Parietal lobe (tissue), 2 donors: ENCODE measurements at places on chromosomes 3 and 15. TPM values are rescaled to one million over a fixed set of nuclear protein-coding genes. Genes with fewer than 3 reads are reported as not detected.

RAD51 gene
- total RNA-seq, result 1.9 TPM

ALPK3 gene
- total RNA-seq, result 1.6 TPM

SEMA3B gene
- 5.3 TPM for total RNA-seq

PEAK1 gene
- total RNA-seq, result 27.2 TPM

MESP2 gene
- not detected for total RNA-seq
